Lung (tissue), 17 donors: ENCODE measurements at places on chromosomes 3 and 15. TPM values are rescaled to one million over a fixed set of nuclear protein-coding genes. Genes with fewer than 3 reads are reported as not detected.
A peak's percentile ranks its signal among the peaks of the same experiment; 100 is the strongest.

- H3K36me3 ChIP-seq = no peaks in the 10 kb centered on the region
- no peaks in the 10 kb centered on the region for H3K27me3 ChIP-seq
- peak; percentile 76 for DNase-seq
These were observed 42.2 kb downstream of the KLF15 start for GRCh38 chr3:126314790-126315658.

DNA sequence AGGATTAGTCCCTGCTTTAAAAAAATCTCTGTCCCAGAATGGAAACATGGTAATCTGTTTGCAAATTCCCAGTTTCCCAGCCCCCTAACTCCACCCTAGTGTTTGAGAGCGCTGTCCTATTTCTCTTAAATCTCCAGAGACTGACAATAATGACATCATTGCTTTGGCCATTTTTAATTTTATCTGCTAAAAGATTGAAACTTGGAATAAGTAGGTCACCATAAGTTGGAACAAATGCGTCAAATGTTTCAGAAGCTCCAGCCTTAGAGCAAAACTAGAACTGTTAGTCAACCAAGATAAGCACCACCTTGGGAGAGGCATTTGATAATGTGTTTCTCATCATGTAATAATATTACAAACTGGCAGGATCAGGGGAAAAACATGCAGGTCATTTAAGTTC lies 25.7 kb upstream of the MB21D2 start:
- no peaks in the 10 kb centered on the region for H3K4me1 ChIP-seq
- H3K36me3 ChIP-seq = no peaks in the 10 kb centered on the region
- peak overlapping the region; percentile 29 for H3K27ac ChIP-seq

GRCh38 chr3:194833114-194833910 lies 147.6 kb downstream of the FAM43A start:
- no peaks in the 10 kb centered on the region for H3K4me1 ChIP-seq
- H3K27ac ChIP-seq = no peak overlapping the region
- H3K27me3 ChIP-seq = no peaks in the 10 kb centered on the region
- H3K36me3 ChIP-seq = no peaks in the 10 kb centered on the region
- no peak overlapping the region for H3K4me3 ChIP-seq

GRCh38 chr15:90939756-90940155 lies 4.7 kb downstream of the UNC45A start:
- no peaks in the 10 kb centered on the region for H3K27me3 ChIP-seq
- peaks cover 42% of the 10 kb centered on the region for H3K36me3 ChIP-seq
- no peak overlapping the region for H3K4me3 ChIP-seq
- H3K4me1 ChIP-seq = peaks cover 14% of the 10 kb centered on the region
- no peak overlapping the region for H3K27ac ChIP-seq

DNA sequence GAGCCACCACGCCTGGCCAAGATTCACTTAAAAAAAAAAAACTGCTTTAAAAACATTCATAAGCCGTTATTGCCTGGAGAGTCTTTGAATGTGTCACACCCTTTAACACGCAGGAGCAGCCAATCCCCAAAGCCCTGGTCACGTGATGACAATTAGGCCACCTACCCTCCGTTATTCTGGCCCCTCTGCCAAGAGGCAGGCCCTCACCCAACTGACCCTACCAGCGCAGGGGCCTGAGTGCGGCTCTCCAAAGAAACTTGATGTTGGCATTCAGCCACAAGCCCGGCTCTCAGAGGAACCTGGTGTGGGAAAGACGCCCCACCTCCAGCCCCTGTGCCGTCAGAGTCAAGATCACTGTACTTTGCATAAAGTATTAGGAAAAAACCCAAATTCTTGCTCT lies 11.6 kb upstream of the MUC4 start:
- peak; percentile 54 for DNase-seq
- H3K4me1 ChIP-seq = no peaks in the 10 kb centered on the region
- H3K36me3 ChIP-seq = no peaks in the 10 kb centered on the region
- peaks cover 9% of the 10 kb centered on the region for H3K27me3 ChIP-seq
- no peak overlapping the region for H3K27ac ChIP-seq

Gene CRYGS
- 2.5 TPM for total RNA-seq

Gene GP9
- 3.0 TPM for total RNA-seq

Gene ARNT2
- 4.5 TPM for total RNA-seq

Gene OXTR
- 2.6 TPM for total RNA-seq
